ENCODE measurements at places on chromosomes 12 and 14.

GRCh38 chr12:116922194-116922897 is 11.6 kb downstream of the FBXW8 start:
- no peak for DNase-seq

DNA sequence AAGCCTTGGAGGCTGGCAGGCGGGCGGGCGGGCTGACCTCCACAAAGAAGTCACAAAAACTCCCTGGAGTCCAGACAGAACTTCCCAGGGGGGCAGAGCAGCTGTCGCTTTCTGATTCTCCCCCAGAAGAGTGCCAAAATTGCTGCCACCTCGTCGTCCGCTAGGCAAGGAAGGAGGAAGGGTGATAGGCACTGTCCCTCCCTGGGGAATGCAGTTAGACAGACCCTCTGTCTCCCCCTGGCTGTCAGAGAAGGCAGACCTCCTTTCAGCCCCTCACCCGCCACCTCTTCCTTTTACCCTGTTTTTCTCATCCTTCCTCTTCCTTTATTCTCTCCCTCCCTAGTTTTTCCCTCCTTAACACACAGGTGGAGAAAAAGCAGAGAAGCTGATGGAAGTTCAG is 18.7 kb downstream of the GRIN2B start:
- no peak for DNase-seq

GRCh38 chr12:41466802-41467201 is 278.7 kb downstream of the PDZRN4 start:
- DNase-seq: no peak

DNA sequence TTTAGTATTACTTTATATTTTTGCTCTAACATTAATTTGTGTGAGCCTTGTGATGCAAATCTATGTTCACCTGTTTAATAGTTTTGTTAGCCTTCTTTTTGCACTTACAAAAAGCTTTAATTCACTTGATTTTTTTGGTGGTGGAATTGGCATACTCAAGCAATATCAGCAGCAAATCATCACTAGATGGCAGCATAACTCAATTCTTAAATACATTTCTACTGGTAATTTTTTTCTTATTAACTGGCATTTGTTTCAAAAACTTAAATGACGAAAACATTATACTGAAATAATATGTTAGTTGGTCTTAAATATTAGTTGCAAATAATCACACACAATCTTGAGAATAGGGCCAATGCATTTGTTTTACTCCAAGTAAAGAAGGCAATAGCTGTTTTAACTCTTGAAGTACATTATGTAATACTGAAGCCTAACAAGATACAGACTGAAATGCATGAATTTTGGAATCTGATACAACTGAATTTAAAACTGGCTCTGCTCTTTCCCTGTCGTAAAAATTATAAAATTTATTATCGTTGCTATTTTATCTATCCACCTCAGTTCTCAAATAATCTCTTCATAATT is 151.5 kb downstream of the ATXN7L3B start:
- peak; percentile 43 for DNase-seq

DNA sequence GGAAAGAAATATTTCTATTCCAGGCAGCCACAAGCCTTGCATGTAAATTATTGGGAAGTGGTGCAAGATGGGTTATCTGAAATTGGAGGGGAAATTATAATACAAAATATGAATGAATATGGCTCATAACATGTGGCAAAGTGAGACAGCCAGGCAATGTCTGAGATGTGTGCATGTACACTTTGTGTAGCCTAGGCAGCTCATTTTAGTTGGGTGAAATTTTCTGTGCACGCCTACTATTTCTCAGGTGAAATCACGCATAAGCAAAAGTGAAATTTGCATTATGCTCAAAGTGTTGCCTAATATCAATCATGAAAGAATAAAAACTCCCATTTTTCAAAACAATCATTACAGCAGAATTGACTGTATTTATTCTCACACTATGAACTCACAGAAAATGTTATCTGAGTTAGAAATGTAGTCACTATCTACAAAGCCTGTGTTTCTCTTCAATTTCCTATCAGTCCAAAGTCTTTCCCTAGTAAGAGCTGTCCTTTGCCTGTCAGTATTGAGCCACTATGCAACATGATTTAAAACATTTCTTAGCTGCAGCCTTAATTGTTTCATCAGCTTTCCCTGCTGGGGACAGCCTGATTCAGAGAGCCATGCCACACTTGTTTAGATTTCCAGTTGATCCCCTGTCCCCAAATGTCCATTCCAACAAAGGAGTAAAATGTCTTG is 80.7 kb downstream of the EPS8 start:
- DNase-seq: no peak

GRCh38 chr12:120866108-120866507 is 38.0 kb downstream of the SPPL3 start:
- no peak for DNase-seq

GRCh38 chr14:74083784-74084276 is 423 bp downstream of the ALDH6A1 start:
- DNase-seq: no peak

- DNase-seq: no peak
Measured at GRCh38 chr12:25101092-25101445, 93.9 kb downstream of the DNAI7 start.

- no peak for DNase-seq
Measured at GRCh38 chr12:94717108-94717507, 66.8 kb upstream of the TMCC3 start.

GRCh38 chr12:97404093-97404492 is 58.5 kb upstream of the RMST start:
- no peak for DNase-seq

Measured in NCI-H1694 (cell line).